ENCODE measurements at places on chromosomes 6 and 20.

- no peak for DNase-seq
These were observed 536.1 kb downstream of the MEI4 start for GRCh38 chr6:78188891-78189290.

DNA sequence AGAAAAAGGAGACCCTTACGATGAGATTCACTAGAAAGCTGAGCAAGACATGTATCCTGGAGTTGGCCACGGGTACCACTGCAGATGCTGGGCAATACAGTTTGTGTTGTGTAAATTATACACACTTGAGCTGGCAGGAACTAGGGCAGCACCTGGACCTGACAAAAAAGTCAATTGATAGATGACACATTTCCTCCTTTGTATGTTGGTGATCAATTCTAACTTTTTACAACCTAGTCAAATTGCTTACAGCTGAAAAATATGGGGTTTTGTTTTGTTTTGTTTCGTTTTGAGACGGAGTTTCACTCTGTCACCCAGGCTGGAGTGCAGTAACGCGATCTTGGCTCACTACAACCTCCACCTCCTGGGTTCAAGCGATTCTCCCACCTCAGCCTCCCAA is 108.9 kb downstream of the UST start:
- DNase-seq = no peak

- DNase-seq = no peak
These were observed 22.1 kb upstream of the CD83 start for GRCh38 chr6:14095437-14095836.

- no peak for DNase-seq
These were observed 21.1 kb downstream of the SPTLC3 start for GRCh38 chr20:13029687-13030375.

- DNase-seq = no peak
These were observed 1.1 kb upstream of the TAF8 start for GRCh38 chr6:42049116-42049809.

- DNase-seq = no peak
These were observed 299.1 kb upstream of the KCNQ5 start for GRCh38 chr6:72322771-72323170.

DNA sequence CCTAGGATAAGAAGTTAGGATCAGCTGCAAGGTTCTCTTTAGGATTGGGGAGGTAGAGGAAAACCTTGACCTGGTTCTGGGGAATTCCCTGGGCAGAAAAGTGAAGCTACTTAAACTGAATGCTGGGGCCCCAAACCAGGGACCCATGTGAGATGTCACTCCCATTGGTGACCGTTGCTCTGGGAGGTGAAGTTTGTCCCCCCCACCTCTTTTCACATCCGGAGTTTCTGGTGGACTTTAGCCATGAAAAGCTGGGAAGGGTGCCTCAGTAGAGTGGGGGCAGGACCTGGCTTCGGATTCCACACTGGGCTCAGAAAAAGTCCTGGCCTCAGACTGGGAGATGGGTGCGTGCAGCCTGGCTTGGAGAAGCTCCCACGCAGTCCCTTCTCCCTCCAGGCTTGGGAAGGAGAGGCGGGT is 13.2 kb downstream of the TJAP1 start:
- DNase-seq = no peak

- DNase-seq = no peak
These were observed 357.2 kb downstream of the PLCB1 start for GRCh38 chr20:8489094-8489883.

DNA sequence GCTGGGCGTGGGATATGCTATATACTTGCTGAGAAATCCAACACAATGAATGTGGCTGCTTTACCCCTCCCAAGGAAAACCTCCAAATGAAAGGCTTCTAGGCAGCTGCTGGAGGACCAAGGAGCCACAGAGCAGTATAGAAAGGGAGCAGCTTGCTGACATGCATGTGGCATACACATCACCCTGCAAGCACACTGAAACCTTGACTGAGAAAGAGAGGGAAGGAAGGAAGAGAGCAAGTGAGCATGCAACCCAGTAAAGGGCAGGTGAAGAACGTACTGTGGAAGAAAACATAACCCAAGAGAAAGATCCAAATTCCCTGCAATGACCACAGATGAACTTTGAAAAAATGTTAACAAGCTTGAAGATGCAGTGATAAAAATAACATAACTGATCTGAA is 543.0 kb downstream of the KIF16B start:
- no peak for DNase-seq

DNA sequence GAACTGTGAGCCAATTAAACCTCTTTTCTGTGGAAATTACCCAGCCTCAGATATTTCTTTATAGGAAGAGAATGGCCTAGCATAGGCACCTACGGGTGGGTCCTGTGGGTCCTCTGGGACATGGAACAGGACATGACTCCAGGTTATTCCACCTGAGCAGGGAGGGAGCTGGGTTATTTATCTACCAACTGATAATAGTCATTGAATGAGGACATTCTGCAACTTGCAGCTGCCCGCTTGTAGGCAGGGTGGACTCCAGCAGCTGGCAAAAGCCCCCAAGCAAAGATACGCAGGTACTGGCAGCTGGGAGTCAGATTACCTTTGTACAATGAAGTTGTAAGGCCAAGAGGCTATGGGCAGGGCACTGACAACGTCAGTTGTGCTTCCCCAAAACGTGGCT is 1.4 kb upstream of the BANF2 start:
- no peak for DNase-seq

DNA sequence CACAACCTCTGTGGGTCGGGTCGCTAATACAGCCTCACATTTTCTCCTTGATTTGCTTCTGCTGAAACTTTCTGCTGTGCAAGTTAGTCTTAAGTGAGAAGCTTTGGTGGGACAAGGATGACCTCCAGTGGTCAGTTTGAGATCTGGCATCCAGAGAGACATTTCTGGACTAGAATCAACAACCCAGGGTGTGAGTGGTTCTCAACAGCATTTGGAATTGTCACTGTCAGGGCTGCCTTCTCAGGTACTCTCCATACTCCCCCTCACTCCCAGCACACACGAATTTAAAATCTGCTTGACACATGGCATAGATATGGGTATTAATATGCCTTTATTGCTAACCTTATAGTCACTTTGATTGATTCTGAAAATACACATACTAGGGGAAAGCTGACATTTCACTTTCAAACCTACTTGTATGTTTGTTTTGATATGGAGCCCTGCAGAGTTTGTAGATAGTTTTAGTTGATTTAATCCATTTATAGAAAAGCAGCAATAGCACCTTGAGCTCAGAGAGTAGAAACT is 13.2 kb downstream of the OTOR start:
- DNase-seq = peak; percentile 9

DNA sequence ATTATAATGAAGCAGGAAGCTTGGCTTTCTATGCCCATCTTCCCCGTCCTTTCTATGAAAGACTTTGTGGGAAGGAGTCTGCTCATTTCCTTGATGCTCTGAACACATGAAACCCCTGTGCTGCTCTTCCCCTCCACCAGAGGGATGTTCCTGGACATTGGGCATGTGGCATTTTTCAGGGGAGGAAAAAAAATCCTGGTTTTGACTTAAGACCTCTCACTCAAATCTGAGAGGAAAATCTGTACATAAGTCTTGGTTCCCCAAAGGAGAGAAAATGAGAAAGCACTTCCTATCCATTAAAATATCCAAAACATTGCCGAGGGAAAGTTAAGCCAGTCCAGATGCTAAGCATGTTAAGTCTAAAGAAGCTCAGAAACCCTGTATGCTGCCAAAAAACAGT is 393.0 kb downstream of the PAX1 start:
- DNase-seq = no peak

GRCh38 chr6:146287691-146288369 is 255.8 kb upstream of the RAB32 start:
- DNase-seq = no peak

DNA sequence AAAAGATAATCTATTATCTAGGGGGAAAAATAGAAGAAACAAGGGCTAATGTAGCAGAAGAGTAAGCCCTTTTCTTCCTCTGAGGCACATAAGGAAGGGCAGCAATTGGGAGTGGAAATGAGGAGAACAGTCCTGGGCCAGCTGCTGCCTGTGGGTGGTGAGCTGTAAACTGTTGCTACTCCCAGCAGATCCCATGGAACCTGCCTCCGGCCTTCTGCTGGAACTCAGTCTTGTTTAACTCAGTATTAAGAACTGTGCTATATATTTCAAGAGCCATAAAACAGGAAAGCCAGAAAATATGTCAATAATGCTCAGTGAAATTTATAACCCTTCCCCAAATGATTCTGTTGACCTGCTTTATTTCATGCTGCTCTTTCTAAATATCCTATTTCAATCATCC is 464.2 kb downstream of the COL12A1 start:
- no peak for DNase-seq

DNA sequence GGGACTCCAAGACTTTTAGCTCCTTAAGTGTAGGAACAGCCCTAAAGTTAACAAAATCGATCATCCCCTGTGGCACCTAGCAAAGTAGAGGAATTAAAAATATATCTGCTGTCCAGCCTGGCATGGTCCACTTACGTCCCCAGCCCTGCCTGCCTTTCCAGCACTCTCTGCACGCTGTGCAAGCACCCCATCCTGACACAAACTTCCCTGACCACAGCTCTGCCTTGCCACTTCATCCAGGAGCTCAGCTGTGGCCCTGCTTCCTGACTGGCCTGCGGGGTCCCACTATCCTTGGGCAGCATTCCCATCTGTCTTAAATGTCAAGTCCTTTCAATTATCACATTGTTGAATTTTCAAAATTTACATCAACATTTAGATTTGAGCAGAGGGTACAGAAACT is 39.0 kb downstream of the BLOC1S5 start:
- DNase-seq = no peak

DNA sequence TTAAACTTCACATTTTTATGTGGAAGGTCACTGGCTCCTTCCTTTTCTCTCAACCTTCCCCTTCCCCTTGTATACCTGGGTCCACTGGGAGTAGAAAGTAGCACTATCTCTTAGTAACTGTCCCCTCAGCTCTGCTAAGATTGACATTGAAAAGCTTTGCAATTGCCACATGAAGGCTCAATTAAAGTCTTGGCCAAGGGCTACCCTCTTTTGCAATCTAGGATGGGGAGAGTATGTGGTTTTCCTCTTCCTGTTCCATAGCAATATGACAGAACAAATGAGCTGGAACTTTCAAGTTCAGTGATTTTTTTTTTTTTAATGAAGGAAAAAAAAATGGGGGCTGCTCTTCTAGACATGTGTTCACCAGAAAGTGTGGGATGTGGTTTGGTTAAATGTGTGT is 37.1 kb downstream of the PROKR2 start:
- no peak for DNase-seq

- no peak for DNase-seq
These were observed 14.5 kb downstream of the L3MBTL3 start for GRCh38 chr6:130032758-130033340.

DNA sequence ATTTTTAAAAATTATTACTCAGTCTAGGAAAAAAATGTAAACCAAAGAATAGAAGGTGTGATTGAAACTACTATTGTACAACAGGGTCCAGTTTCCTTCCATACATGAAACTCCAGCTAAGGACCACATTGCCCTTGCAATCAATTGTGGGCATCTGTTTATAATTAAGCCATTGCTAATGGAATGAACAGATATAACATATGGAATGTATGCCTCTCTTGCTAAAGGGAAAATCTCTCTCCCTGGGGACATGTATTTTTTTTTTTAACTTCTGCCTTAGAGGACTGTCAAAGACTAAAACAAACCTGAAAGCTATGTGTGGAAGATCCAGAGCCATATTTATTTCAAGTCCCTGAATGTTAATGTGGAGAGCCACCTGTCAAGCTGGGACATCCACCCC is 336.8 kb upstream of the MANEA start:
- no peak for DNase-seq

GRCh38 chr6:29953001-29953441 is 10.7 kb downstream of the HLA-A start:
- DNase-seq = no peak

- DNase-seq = no peak
These were observed 128.7 kb downstream of the TBC1D32 start for GRCh38 chr6:121205569-121205968.

DNA sequence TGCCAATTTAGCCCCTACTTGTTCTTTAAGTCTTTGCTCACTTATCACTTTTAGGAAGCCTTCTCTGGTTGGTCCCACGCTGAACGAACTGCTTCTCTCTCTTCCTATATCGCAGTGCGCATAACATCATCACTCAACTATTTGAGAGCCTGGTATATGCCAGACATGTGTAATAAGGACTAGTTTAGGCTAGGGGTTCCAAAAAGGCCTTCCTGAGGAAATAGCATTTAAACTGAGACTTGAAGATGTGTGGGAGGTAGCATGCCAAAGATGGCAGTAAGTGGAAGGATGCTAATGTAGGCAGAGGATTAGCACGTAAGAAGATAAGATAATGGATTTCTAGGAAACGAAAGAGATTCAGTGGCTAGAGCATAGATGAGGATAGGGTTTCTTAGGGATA is 4.8 kb downstream of the CCDC28A start:
- DNase-seq = no peak

DNA sequence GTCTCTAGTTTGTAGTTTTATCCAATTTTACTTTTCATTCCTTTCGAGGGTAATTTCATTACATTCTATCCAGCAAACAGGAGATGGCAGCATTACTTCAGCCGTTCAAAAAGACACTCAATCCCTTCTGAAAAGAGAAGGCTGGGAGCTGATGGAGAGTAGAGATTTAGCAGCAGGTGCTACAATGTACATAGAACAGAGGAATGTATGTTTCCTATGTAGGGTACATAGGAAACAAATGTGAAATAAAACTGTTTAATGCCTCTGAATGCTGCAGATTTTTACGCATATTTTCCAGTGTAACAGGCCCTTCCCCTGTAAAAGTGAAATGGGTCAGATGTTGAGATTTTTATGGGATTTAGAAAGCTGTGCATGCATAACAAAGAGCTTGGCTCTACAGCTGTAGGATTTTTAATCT is 16.0 kb downstream of the RPS12 start:
- no peak for DNase-seq

DNA sequence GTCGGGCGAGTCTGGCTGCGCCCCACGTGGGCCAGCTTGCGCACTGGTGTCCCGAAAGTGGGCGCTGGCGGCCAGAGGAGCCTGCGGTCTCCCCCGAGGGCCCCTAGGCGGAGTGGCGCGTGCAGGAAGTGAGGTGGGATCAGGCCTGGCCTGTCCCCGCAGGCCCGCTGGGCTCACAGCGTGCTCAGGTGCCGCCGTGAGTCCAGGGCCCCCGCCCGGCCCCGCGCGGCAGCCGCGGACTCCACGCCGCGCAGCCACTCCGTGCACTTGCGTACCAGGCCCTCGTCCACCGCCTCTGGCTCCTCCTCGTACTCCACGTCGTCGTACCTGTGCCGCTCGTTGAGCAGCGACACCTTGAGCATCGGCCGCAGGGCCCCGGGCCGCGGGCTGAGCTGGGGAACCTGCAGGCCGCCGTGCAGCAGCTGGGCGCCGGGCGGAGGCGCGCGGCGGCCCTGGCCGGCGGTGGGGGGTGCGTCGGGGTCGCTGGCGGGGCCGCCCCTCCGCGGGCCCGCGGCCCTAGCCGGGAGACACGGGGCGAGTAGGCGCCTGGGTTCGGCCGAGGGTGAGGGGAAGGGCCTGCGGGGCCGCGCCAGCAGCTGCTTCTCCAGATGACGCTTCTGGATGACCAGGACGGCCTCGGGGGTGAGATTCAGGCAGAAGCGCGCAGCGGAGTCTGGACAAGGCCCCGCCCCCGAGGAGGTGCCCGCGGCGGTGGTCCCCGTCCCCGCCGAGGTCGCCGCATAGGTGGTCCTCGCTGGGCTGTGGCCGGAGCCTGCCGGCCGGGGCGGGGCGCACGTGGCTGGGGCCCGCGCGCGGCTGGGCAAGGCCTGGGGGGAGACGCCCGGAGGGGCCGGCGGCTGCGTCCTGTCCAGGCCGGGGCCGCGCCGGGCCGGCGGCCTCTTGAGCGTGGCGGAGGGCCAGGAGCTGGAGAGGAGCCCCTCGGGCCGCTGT is 835 bp downstream of the PRR18 start:
- DNase-seq = no peak
